ENCODE measurements at places on chromosomes 1 and 21.

- DNase-seq, result no peak
These were observed 13.0 kb downstream of the RCC1 start for GRCh38 chr1:28518745-28519341.

DNA sequence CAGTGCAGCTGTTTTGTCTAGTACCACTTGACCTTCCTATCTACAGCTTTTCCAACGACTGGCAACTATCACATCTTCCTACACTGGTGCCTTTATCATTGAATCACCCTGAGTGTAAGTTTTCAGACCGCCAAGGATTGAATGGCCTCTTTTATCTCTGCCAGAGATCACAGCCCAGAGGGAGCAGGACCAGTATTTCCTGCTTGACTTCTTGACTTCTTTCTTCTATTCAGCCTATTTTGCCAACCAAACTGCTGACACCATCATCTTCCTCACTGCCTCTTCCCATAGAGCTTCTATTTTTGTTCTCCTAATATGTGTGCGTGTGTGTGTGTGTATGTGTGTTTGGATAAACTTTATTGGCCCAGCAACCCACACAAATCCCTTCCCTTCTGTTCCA is 53.8 kb downstream of the SERBP1 start:
- no peak for DNase-seq

DNA sequence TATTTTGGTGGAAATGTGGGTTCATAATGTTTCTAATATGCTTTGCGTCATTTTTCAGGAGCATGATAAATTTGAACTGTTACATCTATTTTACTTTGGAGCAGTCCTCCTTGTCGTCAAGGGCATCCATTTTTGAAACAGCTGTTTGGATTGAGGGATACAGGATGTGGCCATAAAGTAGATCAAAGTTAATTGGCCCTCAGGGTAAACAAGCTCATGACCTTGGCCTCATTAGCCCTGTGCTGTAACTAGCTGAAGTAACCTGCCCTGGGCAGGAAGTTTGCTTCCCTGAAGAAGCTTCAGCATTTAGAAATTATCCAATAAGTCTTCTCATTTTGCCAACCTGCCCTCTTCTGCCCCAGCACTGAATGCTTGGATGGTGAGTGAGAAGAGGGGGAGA is 24.8 kb upstream of the RGL1 start:
- DNase-seq, result no peak

- no peak for DNase-seq
These were observed 29.9 kb upstream of the RCAN3 start for GRCh38 chr1:24472527-24473251.

- no peak for DNase-seq
These were observed at the start of gene RXFP4 for GRCh38 chr1:155940993-155941844. Gene RXFP4 (plus strand): TSS chr1:155941638. CDS start chr1:155941710, 72 bp downstream.

GRCh38 chr1:40244138-40244744 is 3.5 kb upstream of the TMCO2 start:
- DNase-seq, result no peak

DNA sequence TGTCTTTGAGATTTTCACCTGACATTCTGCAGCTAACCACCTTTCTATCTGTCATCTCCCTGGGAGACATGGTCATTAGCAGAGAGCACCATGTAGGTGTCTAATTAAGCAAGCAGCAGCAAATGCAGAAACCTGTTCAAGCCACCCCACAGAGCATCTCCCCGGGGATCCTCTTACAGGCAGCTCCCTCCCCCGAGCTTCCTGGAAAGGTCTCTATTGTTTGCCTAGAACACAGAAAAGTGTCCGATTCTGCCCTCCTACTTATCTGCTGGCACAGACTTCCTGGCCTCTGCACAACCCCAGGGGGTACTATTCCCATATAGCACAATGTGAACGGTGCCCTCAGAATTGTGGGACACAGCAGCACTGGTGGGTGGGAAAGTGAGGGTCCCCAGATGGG is 46.1 kb downstream of the PLEKHA6 start:
- no peak for DNase-seq

GRCh38 chr1:65265651-65266351 is 43.5 kb upstream of the DNAJC6 start:
- DNase-seq, result peak; percentile 31

- no peak for DNase-seq
These were observed 8.0 kb downstream of the RGS4 start for GRCh38 chr1:163076981-163077761.

- no peak for DNase-seq
These were observed 24.1 kb upstream of the ZSWIM5 start for GRCh38 chr1:45230537-45230936.

DNA sequence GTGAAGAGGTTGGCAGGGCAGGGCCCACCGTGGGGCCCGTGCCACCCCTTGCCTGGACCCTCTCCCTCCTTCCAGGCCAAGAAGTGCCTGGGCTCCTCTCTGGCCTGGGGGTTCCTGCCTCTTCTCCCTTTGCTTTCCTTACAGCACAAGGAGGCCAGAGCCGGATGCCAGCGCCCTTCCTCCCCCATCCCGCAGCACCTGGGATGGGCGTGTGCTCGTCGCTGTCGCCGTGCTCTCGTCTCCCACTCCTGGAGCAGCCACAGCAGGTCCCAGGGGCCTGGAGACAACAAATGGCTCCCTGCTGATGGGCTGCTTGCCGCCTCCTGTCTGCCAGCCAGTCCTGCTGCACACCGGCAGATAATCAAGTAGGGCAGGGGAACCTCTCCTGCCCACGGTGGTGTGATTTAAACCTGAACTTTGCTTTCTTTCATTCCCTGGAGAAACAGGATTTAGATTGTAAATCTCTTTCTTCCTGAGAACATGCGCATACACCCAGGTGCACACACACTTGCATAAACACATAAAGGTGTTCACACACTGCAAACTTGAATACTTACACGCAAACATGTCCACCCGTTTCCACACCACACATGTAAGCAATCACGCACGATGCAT is 50.8 kb upstream of the POU3F1 start:
- DNase-seq, result no peak

All from uterus (tissue), 4 donors.